ENCODE measurements at places on chromosomes 12 and 14.

- no peak for DNase-seq
These were observed 39.6 kb upstream of the ITPR2 start for GRCh38 chr12:26872625-26873024.

DNA sequence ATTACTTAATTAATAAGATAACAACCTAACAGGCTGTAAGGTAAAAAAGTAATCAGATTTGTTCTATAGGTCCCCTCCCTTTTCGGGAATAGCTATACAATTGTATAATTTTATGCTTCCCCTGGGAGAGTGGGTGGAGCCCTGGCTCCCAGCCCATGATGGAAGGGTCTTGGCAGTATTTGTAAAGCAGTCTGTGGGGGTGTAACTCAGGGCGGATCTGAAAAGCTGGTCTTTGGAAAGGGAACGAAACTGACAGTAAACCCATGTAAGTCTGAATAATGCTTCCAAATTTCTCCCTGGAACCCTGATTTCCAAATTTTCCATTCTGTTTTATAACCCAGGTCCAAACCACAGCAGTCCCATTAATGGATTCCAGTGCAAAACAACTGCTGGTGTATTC, 110.4 kb downstream of the DAD1 start:
- no peak for DNase-seq

DNA sequence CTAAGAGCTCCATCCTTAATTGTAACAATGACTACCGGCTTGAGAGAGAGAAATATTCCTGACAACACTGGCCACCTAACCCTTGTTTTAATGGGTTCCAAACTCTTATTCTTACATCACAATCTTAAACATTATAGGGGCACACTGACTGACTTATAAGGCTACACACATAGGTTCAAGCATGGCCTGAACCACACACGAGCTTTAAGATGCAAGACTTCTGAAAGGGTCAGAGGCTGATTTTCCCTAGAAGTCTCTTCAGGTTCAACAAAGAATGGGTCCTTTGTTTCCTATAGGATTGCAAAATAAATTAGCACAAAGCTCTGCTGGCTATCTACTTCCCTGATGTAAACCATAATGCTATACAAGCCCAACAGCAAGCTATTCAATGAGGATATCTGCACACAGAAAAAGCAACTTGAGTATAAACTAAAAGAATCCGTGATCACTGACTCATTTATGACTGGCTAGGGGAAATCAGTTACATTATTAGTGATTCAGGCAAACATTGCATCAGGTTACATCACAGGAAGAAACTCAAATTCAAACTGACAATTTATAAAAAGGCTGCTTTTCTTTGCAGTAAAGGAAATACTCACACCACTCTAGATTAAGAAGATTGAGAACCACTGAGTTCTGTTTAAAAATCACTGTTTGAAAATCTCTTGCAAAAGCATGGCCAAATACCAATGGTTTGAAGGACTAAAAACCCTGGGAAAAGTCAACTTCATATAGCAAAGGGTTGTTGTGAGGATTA, 8.5 kb downstream of the BTG1 start:
- no peak for DNase-seq

DNA sequence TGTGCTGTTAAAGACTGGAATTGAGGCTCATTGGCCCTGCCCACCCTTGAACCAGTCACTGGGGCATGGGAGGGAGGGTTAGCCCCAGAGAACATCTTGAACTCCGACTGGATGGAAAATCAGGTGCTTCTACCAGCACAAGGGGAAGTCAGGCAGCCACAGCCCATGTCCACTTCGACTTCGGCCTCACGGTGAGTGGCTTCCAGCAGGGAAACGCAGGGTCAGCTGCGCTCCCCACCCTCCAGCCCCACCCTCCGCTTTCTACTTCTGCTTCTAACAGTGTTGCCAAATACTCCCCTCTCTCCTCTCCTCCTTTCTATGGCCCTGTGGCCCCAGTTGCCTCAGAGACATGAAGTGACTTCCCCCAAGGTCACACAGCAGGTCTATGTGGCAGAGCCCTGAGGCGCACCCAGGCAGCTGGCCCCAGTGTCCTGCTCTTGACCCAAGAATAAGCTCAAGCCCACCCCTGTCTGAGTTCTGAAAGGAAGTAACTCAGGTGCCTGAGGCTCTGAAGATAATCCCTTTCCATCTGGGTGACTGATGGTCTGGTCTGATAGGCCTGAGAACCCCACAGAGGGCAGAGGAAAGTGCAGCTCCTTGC, 11.9 kb upstream of the SH2B3 start:
- no peak for DNase-seq

- DNase-seq: no peak
These were observed 489.1 kb upstream of the SYT1 start for GRCh38 chr12:78375461-78375860.

- no peak for DNase-seq
These were observed 69.3 kb upstream of the IGF1 start for GRCh38 chr12:102549691-102550090.

GRCh38 chr12:32025906-32026305, 66.7 kb downstream of the RESF1 start:
- no peak for DNase-seq

- no peak for DNase-seq
These were observed 5.5 kb upstream of the PCED1B start for GRCh38 chr12:47073951-47074350.

GRCh38 chr12:116806845-116807440, 68.8 kb downstream of the RNFT2 start:
- DNase-seq: no peak

GRCh38 chr12:32264961-32265360, 134.4 kb upstream of the FGD4 start:
- no peak for DNase-seq
